ENCODE measurements at places on chromosomes 4 and X.

- DNase-seq: no peak
These were observed 665.6 kb upstream of the PRKX start for GRCh38 chrX:4379071-4379470.

GRCh38 chrX:148917441-148917840, 417.0 kb downstream of the AFF2 start:
- DNase-seq: no peak

DNA sequence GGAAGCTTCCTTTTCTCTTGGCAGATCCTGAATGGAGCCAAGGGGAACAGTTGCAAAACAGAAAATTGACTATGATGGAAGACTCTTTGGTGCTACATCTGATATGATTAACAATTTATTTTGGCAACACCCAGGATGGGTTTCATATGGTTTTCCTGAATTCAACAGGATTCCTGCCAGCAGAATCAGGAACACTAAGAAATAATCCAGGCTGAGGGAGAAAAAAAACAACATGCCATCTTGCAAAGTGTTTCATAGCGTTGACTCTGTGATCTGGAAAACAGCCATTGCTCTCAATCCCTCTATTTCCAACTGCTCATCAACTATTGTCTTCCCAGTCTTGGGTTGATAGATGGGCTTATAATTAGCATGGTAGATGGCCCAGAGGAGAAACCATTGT, 303.8 kb upstream of the KLF3 start:
- no peak for DNase-seq

GRCh38 chr4:7733801-7734650, 205.6 kb downstream of the AFAP1 start:
- DNase-seq: no peak

DNA sequence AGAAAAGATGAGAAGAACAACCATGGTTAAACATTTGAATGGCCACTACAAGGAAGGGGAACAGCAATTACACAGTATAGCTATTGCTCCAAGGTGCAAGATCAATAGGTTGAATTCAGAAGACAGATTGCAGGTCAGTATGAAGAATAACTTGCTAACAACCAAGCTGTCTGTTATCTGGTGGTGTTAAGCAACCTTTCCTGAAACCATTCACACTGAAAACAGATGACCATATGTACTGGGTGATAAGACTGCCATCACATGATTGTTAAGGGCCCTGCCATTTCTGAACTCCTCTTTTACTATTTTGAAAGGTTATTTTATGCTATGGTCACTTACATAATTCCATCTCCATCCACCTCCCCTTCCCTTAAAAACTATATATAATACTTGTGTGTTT, 6.8 kb downstream of the GABRA3 start:
- DNase-seq: no peak

DNA sequence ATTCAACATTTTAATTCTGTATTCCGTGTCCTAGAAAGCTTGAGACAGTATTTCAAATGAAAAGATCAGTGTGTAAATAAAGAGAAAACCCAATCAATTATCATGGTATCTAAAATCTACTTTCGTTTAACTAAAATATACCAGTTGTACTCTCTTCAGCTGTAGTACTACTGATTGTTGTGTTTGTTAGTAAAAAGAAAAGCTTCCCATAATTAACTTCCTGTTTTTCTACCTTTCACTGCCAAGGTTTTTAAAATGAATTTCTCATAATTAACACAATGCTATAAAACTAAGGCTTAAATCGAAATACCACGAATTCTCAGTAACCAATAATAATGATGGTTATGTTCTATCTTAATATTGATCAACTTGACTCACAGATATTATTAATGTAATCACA, 37.4 kb downstream of the PPP3CA start:
- no peak for DNase-seq

DNA sequence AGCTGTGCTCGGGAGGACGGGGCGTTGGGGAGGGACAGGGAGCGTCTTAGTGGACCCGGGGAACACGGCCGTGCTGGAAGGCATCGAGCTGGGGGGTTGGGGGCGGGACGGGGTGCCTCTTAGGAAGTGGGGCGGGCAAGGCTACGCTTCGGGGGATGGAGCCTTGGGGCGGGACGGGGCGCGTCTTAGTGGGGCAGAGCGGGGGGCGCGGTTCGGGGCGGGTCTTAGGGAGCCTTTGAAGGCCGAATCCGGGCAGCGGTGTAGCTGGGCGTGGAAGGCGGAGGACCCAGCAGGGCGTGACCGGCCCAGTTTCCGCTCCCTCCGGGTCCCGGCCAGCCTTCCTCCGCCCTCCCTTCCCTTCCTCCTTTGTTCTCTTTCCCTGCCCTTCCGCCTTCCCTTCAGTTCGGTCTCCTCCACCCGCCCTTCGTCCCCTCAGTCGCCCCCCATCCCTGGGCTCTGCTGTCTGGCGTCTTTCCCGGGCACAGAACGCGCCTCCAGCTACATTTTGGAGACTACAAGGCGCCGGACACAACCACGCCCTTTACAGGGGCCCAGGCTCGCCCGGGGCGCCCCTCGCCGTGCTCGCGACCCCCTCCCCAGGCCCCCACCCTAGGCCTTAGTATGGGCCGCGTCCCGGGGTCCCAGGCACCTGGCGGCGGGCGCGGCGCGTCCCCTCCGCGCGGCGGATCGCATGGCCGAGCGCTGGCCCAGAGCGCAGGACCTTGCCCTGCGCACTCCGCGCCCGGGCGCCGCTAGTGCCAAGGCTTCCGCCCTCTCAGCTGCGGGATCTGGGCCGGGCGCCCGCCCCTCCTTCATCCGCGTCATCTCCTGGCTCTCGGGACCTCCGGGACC, at the start of gene ARSD:
Gene ARSD, minus strand, starts transcription at position 757 of the 852 bp plus-strand sequence. Its CDS starts 64 bp downstream, at position 693.
- DNase-seq: peak; percentile 5
